ENCODE measurements at places on chromosomes 3 and 15.
A peak's percentile ranks its signal among the peaks of the same experiment; 100 is the strongest.

DNA sequence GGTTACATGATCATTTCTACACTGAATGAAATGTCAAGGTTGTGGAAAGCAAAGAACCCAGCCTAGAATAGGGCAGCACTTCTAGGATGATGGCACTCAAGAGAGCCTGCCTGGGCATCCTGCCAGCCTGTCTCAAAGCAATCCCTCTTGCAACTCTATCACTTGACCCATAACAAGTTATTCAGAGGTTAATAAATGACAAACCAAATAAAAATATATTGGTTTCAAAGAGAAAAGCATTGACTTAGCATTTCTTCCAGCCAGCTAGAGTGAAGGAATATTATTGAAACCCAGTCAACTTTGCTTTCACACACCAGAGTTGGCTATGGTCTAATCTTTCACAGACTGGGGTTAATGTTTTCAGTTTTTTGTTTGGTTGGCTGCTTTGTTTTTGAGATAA, 214.6 kb upstream of the UBE2E2 start:
- no peak for DNase-seq

DNA sequence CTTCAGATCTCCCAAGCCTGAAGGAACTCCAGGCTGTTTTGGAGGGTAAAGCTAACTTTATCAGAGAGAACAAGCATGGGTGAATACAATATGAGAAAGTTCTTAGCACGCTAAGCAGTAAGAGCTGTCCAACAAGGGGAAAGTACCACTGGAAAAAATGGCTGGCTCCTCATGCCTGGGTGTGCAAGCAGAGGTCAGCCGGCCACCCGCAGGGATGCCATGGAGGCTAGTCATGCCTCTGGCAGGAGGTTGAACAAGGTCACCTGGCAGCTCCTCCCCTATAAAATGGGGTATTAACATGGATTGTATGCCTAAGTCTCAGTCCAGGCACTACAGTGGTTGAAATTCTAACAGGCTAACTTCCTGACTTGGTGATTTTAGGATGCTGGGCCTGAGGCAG, 75.4 kb upstream of the SLC6A1 start:
- no peak for DNase-seq

- DNase-seq, result peak; percentile 43
Observed at GRCh38 chr3:129023909-129024308, 22.8 kb downstream of the EFCC1 start.

DNA sequence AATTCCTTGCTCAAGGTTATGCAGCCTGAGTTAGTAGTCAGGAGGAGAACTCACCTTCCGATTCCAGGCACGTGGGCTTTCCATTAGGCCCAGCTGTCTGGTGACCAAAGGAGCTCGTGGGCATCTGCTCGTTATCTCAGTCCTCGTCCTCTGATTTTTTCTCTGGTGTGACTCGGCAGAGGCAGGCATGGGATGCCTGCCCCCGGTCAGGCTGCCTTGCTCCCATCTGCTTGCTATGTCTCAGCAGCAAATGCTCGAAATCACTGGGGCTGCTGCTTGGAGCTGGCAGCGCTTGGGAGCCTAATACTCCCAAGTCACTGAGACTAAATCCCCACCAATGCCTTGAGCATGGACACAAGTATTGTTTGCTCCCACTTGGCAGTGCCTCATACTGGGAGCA, 84.5 kb upstream of the NMNAT3 start:
- DNase-seq, result peak; percentile 20

GRCh38 chr3:123627673-123628670, 43.1 kb upstream of the HACD2 start:
- DNase-seq, result no peak

- no peak for DNase-seq
Observed at GRCh38 chr3:168973897-168974296, 689.6 kb downstream of the MECOM start.

DNA sequence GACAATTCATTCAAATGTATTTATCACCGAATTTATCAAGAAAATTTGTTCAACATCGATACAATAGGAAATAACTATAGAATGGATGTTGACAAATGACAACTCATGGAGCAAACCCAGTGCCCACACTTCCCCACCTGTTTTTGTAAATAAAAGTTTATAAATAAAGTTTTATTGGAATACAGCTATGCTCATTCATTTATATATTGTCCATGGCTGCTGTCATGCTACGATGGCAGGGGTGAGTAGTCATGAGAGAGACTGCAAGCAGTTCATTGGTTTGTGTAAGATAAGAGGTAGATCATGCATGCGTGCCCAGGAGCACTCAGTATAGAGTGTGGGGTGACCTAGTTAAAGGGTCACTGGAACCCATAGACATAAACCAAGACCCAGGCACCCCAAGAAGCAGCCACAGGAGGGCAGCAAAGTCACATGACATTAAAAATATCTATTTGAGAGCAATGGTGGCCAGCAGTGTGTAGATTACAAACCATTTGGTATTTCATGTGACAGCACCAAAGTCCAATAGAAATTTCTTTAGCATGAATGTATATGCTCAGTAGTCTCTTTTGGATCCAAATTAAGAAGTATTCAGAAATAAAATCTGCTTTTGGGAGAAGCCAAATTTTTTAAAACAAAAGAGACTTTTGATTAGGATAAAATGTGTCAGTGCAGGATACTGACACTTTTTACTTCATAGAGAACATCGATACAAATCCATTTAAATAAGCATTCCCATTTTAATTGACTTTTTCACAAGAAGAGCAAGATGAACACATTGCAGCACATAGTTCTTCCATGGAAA, 794.8 kb downstream of the MCTP2 start:
- no peak for DNase-seq

DNA sequence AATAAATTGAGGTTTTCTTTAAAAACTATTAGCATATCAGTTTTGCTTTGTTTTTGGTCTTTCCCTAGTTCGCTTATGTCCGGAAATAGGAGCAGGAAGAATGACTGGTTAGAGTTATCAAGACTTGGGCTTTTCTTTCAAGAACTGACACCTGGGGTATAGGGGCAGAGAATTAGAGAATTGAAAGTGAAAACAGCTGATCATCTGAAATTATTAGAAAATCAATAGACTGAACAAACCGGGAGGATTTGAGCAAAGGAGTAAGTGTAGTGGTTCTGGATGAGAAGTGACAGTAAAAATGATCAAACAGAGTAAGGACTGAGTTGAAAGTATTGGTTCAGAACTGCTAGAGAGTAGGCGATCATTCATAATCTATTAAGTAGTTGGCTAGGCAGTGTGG, 6.0 kb downstream of the MINDY2 start:
- DNase-seq, result no peak

GRCh38 chr3:142285083-142285517, 59.7 kb upstream of the GK5 start:
- DNase-seq, result no peak

DNA sequence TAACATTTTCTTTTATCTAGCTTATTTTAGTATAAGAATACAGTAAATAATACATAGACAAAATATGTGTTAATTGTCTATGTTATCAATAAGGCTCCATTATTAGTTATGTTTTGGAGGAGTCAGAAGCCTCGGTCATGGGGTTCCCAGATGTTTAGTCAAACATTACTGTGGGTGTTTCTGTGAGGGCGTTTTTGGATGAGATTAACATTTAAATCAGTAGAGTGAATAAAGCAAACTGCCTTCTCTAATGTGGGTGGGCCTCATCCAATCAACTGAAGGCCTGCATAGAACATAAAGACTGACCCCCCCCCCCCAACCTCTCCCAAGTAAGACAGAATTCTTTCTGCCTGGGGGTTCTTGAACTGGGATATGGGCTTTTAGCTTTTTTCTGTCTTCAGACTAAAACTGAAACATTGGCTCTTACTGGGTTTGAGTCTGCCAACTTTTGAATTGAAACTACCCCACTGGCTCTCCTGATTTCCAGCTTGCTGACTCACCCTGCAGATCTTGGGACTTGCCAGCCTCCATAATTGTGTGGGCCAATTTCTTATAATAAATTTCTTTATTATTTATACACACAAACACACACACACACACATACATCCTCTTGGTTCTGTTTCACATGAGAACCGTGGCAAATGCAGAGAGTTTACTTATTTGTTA, 192.0 kb downstream of the TPRG1 start:
- DNase-seq, result no peak

GRCh38 chr3:117633207-117633606, 923.6 kb downstream of the TUSC7 start:
- DNase-seq, result no peak

DNA sequence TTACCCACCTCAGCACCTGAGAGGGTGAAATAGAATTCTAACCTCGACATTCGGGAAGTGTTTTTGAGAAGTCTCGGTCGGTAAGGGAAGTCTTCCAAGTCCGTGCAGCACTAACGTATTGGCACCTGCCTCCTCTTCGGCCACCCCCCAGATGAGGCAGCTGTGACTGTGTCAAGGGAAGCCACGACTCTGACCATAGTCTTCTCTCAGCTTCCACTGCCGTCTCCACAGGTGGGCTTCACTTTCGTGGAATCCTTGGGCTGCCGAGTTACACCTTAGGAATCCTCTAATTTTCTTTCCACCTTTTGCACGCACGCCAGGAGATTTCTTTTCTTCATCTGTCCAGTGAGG, 775 bp downstream of the CCNDBP1 start:
- no peak for DNase-seq

- no peak for DNase-seq
Observed at GRCh38 chr3:4999531-5000184, 20.4 kb downstream of the BHLHE40 start.

GRCh38 chr3:143413372-143413771, 293.8 kb downstream of the CHST2 start:
- DNase-seq, result no peak

DNA sequence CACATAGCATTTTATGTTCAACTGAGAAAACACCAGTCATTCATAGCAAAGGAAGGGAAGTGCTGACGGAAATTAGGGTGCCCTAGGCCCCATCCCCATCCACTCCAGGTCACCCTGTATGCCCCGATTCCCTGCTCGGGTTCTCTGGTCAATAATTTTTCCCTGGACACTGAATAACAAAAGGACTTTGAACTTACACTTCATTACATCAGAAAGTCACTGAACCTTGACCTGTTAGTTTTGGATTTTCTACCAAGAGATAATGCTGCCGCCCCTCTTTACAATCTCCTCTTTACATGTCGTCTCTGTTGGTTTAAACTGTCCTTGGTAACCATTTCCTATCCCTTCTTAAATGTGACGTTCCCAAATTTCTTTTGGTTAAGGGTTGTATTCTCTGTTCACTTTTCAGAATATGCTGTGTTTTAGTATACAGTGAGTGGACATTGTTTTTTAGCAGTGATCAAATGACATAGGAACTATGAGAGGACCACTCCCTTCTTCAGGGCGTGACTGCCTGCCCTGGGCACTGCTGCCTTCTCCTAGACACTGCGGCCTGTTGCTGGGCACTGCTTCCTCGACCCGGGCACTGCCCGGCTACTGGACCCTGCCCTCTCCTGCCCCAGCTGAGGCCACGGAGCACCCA, 13.6 kb upstream of the AHSG start:
- DNase-seq, result no peak

- DNase-seq, result no peak
Observed at GRCh38 chr3:146839727-146840375, 234.7 kb upstream of the PLSCR5 start.

- DNase-seq, result no peak
Observed at GRCh38 chr3:17057321-17057720, 172.6 kb downstream of the PLCL2 start.

DNA sequence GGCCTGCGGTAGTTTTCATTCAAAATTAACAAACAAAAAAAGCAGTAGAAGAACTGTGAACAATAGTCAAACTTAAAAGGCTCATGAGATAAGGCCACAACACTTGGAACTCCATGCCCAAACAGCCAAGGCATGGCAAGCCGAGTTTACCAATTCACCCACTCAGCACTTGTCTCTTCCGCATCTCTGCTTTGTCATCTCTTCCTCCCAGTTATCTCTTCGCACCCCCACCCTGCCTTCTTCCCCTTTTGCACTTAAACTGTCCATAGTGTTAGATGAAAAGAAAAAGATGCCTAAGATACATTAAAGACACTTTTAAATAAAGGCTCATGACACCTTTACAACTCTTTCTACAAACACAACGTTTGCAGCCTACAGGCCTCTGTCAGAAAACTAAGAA, 11.1 kb downstream of the TLE3 start:
- DNase-seq, result no peak

DNA sequence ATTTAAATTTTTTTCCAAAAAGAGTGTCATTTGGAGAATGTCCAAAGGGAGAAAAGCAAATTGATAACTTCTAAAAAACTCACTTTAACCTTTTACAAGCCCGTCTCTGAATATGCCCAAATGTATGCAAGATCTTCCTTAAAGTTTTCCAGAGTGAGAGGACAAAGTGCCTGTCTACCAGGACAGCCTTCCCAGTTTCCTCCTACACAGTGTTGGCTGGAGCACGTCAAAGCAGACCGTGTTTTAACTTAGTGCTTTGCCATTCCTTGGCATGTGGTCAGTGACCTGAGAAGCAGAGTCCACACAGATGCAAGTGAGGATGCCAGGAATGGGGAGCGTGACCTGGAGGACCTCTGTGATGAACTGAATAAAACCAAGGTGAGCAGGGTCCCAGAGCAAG, 245.7 kb downstream of the FAM43A start:
- DNase-seq, result no peak

DNA sequence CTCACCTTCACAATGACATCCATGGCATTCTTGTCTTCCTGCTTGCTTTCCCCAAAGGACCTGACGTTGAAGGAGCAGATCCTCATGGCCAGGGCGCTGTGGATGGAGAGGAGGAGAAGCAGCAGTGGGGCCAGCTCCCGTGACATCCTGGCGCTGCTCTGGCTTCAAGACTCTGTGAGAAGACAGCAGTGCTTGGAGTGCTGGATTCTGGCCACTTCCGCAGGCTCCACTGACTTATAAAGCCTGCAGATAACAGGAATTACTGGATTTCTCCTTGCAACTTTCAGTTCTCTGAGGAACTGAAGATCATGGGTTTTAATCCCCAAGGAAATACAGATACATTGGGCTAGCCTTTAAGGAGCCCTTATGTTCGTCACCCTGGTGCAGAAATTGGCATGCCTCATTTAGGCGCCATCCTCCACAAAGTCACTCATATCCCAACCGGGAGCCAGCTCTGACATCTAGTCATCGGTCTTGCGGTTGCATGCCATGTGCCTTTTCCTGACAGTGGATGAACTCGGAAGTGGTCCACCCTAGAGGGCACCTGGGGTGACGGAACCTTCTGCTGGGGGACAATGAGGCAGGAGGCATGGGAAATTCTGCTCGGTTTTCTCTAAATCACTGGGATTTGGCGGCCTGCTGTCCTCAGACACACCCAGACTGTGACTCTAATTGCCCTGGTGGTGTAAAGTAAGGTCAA, at the start of gene DNASE1L3:
Gene DNASE1L3, minus strand, starts transcription at position 212 of the 700 bp plus-strand sequence. Its CDS starts 66 bp downstream, at position 146.
- no peak for DNase-seq

GRCh38 chr3:143536817-143537535, 311.3 kb downstream of the SLC9A9 start:
- DNase-seq, result peak; percentile 65

- DNase-seq, result no peak
Observed at GRCh38 chr3:191262650-191263049, 63.6 kb downstream of the OSTN start.
